ENCODE measurements at places on chromosomes 5 and 9.

DNA sequence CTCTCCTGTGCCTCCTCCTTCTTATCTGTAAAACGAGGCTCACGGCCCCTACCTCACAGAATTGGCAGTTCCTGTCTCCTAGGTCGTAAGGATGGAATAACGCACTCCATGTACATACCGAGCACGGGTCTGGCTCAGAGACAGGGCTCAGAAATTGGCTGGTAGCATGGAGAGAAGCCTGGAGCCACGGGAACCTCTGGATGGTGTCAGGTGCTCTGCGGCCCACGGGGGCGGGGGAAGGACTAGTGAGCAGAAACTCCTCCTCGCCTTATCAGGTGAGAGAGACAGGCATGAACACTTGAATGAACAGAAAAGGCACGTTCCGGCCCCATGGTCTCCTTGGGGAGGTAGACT, 15.4 kb upstream of the C5orf47 start:
- peak; percentile 8 for DNase-seq

DNA sequence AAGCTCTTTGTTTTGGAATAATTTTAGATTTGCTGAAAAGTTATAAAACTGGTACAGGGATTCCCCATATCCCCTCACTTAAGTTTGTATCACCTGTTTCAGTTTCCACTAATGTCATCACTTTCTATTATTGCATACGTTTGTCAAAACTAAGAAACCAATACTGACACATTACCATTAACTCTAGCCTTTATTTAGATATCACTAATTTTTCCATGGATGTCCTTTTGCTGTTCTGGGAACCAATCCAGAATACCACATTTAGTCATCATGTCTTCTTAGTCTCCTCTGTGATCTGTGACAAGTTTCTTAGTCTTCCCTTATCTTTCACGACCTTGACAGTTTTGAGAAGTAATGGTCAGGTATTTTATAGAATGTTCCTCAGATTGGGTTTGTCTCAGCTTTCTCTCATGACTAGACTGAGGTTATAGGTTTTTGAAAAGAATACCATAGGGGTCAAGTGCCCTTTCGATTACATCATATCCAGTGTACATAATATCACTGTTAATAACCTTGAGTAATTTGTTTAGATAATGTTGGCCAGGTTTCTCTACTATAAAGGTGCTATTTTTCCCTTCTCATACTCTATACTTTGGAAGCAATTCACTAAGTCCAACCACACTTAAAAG, 51.9 kb upstream of the NMUR2 start:
- no peak for DNase-seq

- DNase-seq: no peak
These were observed 125.3 kb downstream of the ROR2 start for GRCh38 chr9:91824601-91825305.

- DNase-seq: no peak
These were observed 28.8 kb downstream of the PPIC start for GRCh38 chr5:123007754-123008153.

- DNase-seq: no peak
These were observed 19.2 kb downstream of the WNK2 start for GRCh38 chr9:93203026-93203717.

DNA sequence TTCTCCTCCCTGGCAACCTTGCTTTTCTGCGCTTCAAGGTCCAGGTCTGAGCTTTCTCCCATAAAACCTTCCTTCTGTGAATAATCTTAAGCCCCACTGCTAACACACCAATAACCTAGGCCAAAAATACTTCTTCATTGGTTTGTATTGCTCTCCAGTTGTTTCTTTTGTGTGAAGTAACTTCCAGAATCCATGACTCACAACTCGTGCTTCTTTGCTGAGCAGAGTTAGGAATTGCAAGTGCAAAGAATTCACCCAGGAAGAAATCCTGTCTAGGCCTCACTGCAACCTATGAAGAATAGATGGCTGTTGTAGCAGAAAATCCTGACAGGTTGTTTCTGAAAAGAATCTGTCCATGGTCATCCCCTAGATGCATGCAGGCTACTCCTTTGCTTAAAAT, 295.7 kb downstream of the MED10 start:
- no peak for DNase-seq

- DNase-seq: peak; percentile 80
These were observed 547 bp downstream of the NIPBL start for GRCh38 chr5:36876965-36877666.

GRCh38 chr9:130128251-130128650, 44.0 kb upstream of the NCS1 start:
- no peak for DNase-seq

GRCh38 chr5:136646915-136647314, 281.6 kb upstream of the TRPC7 start:
- no peak for DNase-seq

DNA sequence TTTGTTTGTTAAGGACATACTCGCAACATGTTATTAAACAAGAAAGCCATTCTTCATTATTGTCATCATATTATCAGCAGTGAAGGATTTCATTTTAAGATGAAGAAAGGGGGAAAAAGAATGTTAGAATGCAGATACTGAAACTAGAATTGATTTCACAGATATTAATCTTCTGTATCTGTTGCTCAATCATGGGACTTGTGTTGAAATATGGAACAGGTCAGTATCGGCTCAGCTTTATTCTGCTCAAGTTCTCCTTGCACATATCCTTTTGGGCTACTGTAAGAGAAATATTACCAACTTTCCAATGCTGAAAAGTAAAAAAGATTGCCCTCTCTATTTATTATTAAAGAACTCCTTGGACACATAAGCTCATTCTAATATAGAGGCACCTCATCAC, 13.8 kb upstream of the ANXA1 start:
- no peak for DNase-seq

- DNase-seq: peak; percentile 14
These were observed 559 bp downstream of the ROR2 start for GRCh38 chr9:91949392-91949945.

- DNase-seq: no peak
These were observed 84.5 kb downstream of the PRRT1B start for GRCh38 chr9:131629825-131630204.

DNA sequence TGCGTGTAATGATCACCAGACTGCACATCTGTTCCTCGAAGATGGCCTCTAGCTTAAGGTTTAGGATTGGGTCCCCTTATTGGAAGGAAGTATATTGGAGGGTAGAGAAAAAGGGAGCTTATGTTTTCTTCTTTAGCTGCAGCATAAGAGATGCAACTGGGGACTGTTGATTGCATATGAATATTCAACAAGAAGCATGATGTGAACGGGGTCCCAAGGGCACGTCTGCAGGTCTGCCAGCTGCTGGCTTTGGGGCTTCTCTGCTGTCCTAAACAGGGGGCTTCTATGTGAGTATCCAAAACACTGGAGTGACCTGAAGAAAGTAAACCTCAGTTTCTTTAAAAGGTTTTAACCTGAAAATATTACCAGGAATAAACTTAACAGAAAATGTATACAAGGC, 3.6 kb upstream of the BNIP1 start:
- DNase-seq: no peak

- no peak for DNase-seq
These were observed 1.4 kb upstream of the PKD2L2 start for GRCh38 chr5:137887831-137888230.

- DNase-seq: no peak
These were observed 87.4 kb downstream of the PTCD2 start for GRCh38 chr5:72407541-72407940.

GRCh38 chr5:142547445-142548380, 138.2 kb downstream of the FGF1 start:
- no peak for DNase-seq

GRCh38 chr9:119736491-119737454, 367.5 kb upstream of the BRINP1 start:
- peak; percentile 49 for DNase-seq

- peak; percentile 11 for DNase-seq
These were observed 156.7 kb upstream of the TLX3 start for GRCh38 chr5:171152382-171152781.

DNA sequence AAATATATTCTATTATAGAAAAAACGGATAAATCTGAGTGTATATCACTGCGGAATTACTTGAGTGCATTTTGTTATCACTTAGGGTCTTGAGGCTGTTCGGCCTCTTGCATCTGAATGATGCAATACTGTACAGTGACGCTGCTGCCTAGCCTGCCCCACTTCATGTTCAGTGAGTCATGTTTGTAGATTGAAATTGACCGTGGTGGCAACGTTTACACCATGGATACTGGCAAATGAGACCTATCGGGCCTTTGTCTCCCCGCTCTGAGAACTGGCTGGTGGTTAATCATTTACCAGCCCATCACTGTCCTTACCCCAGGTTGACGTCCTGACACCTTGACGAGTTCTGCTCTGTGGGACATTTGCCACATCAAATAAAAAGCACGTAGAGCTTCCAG, 510.1 kb upstream of the ADAMTS16 start:
- DNase-seq: no peak

DNA sequence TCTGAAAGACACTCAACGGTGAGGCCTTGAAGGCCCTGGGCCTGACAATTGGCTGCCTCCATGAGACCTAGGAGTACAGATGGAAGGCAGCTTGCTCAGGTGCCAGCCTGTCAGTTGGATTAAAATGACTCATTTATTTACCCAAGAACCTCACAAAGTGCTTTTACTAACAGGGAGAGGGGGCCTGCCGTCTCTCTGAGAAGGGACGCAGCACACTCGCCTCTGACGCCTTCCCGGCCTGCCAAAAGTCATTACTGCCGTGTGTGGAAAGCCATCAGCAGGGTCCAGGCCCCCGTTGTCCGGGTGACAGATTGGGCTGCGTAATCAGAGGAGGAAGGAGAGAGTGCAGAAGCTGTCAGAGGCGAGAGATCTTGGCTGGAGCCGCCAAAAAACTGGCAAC, 32.4 kb downstream of the DDX31 start:
- DNase-seq: peak; percentile 96

DNA sequence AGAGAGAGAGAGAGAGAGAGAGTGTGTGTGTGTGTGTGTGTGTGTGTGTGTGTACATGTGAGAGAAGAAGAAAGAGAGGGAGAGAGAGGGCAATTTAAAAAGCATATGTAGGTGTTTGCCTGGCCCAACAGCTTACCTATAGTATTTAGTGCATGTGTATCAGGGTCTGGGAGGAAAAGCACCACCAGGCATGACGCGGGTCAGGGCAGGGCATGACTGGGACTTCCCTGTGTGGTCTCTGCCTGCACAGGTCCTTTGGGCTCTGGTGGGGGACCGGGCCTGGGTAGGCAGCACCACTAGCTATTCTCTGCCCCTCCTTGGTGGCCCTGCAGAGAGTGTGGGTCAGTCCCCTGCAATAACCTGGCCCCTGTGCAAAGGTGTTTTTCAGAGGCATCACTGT, 16.1 kb downstream of the IL9 start:
- no peak for DNase-seq

DNA sequence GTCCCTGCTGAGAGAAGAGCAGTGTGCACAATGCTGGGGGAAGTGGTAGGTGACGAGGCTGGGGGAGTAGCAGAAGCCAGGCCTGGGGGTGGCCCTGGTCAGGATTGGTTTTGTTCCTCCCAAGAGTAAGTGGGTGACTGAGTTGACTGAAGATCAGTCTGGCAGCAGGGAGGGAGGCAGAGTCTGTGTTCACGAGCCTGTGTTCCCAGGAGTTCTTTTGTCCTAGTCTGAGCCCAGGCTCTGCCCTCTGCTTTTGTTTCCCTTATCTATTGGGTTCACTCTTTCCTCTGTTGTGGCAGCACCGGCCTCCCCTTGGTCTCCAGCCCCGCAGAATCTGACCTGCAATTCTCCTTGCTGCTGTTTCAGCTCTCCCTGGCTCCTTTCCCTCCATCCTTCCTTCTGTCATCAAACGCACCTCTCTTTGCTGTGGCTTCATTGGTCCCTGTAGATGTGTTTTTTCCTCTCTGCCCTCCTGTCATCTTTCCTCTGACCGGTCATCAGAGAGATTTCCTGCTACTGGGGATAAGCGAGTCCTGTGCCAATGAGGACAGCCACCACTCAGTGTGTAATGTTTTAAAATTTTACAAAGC, 607.4 kb downstream of the KIF4B start:
- no peak for DNase-seq

- DNase-seq: no peak
These were observed 6.6 kb downstream of the COMMD10 start for GRCh38 chr5:116091416-116091815.

DNA sequence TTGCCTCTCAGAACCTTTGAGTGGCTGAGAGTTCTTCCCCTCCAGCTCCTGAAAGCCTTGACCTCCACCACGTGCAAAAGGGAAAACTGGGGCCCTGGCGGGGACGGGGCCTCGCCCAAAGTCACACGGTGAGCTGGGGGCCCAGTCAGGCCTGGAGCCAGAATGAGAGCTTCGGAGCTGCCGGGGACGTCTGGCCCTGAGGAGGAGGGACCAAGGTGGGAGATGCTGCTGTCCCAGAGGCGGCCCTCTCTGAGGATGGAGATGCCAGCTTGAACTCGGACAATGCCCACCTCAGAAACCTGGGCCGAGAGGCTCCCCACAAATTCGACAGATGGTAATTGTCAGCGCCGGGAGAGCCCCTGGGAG, 643 bp downstream of the AK8 start:
- no peak for DNase-seq

DNA sequence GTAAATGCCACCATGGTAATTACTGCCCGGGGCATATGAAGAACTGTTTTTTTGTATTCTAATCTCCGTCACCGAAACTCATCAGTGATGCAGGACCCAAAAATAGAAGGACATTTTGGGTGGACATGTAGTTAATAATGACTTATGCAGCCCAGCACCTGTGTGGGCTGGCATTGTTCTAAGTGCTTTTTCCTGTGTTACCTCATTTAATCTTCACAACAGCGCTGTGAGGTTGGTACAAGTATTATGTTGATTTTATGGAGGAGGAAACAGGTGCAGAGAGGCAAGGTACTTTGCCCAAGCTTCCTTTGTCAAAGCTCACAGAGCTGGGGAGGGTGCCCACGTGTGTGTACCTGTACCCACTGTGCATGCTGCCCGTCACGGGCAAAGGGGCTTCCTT, 58.4 kb downstream of the DAPK1 start:
- peak; percentile 88 for DNase-seq

GRCh38 chr5:137706841-137707240, 29.0 kb downstream of the KLHL3 start:
- DNase-seq: no peak

DNA sequence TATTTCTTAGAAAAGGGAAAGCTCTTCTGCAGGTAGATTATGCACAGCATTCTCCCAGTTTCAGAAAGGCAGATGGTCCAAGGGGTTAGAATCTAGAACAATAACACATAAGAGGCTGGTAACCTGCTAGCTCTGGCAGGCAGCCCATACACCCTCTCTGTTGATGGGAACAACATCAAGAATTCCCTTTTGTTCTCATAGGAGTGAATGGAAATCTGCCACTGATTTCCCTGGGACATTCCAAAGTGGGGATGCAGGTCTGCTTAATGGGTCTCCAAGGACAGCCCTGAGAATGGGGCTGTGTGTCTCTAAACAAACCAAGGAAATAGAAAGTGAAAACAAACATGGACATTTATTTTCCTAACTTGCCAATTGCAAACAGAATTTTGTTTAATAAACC, 456.8 kb downstream of the EBF1 start:
- DNase-seq: no peak

Data from NCI-H2081 (cell line).